ENCODE measurements at places on chromosomes 12 and 14. TPM values are rescaled to one million over a fixed set of nuclear protein-coding genes. Genes with fewer than 3 reads are reported as not detected.
A peak's percentile ranks its signal among the peaks of the same experiment; 100 is the strongest.

Gene CDK17
- total RNA-seq, result 18.7 TPM

Gene FOXN4
- total RNA-seq, result 0.37 TPM

DNA sequence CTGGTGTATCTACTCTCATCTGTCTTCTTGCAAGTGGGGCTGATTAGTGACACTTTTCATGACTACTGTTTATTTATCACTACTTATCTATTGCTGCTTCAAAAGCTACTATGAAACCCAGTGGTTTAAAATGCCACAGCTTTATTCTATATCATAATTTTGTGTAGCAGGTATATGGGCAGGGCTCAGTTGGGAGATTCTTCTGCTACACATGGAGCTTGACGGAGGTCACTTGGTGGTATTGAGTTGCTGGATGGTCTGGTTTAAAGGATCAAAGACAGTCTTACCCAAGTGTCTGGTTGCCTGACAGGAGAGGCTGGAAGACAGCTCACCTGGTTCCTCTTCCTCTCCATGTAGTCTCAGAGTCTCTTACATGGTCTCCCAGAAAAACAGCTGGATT, 222.7 kb downstream of the TMEM132D start:
- DNase-seq, result no peak
- H3K4me1 ChIP-seq, result no peaks in the 10 kb centered on the region
- H3K27ac ChIP-seq, result no peak overlapping the region

Gene KLRK1
- 0.15 TPM for total RNA-seq

Gene LRTM2
- 0.66 TPM for total RNA-seq

DNA sequence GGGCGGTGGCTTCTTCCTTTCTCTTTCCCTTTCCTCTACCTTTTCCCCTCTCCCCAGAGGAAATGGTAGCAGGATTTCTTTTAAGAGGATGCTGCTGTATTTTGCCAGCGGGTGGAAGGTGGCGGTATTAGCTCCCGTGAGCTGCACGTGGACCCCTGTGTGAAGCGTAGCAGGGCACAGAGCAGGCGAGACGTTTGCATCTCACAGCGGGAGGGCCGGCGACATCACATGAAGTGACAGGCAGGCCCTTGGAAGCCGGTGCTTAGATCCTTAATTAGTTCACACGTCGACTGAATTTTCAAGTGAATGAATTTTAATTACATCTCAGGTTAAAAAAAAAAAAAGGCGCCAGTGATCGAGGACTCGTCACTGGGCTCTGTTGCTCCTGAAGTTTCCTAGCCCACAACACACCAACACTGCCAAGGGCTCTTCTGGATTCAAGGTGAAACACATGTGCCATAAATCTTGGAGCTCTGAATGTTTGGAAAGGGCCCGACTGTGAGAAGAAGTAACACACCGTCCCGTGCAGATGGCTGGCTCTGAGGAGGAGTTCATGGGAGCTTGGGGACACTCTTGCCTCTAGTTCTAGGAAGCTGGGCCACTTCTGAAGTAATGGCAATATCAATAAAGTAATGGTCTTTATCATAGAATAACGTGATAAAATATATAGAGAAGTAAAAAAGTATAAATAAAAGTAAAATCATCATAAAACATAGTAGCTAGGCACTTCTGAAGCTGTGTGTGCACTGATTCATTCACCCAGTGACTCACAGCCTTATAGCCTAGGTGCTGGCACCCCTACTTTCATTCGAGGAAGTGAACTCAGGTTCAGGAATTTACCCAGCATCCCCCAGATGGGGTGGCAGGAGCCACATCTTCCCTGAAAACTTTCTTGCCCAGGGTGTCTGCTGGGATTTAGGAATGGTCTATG, 75.3 kb downstream of the AACS start:
- peak; percentile 54 for DNase-seq
- no peak overlapping the region for H3K4me3 ChIP-seq
- H3K27ac ChIP-seq, result no peak overlapping the region
- no peaks in the 10 kb centered on the region for H3K27me3 ChIP-seq

- no peaks in the 10 kb centered on the region for H3K4me1 ChIP-seq
- peaks cover 13% of the 10 kb centered on the region for H3K36me3 ChIP-seq
- peak; percentile 16 for DNase-seq
- no peak overlapping the region for H3K4me3 ChIP-seq
- no peak overlapping the region for H3K27ac ChIP-seq
- H3K27me3 ChIP-seq, result no peaks in the 10 kb centered on the region
Observed at GRCh38 chr12:402029-402389, 565 bp downstream of the CCDC77 start.

- H3K4me1 ChIP-seq, result peaks cover 3% of the 10 kb centered on the region
- H3K27me3 ChIP-seq, result no peaks in the 10 kb centered on the region
- no peak overlapping the region for H3K27ac ChIP-seq
- no peaks in the 10 kb centered on the region for H3K36me3 ChIP-seq
Observed at GRCh38 chr14:74309125-74310022, 6.6 kb upstream of the ABCD4 start.

GRCh38 chr12:93139028-93139665, 210.1 kb upstream of the EEA1 start:
- 0 out of 2 replicates have a peak, but pooled peaks cover 3% of the 10 kb centered on the region for H3K4me1 ChIP-seq
- no peak overlapping the region for H3K27ac ChIP-seq
- no peaks in the 10 kb centered on the region for H3K27me3 ChIP-seq
- H3K36me3 ChIP-seq, result no peaks in the 10 kb centered on the region
- H3K4me3 ChIP-seq, result no peak overlapping the region
- DNase-seq, result no peak

Gene EID3
- total RNA-seq, result 2.5 TPM

Gene DLGAP5
- total RNA-seq, result 141 TPM

DNA sequence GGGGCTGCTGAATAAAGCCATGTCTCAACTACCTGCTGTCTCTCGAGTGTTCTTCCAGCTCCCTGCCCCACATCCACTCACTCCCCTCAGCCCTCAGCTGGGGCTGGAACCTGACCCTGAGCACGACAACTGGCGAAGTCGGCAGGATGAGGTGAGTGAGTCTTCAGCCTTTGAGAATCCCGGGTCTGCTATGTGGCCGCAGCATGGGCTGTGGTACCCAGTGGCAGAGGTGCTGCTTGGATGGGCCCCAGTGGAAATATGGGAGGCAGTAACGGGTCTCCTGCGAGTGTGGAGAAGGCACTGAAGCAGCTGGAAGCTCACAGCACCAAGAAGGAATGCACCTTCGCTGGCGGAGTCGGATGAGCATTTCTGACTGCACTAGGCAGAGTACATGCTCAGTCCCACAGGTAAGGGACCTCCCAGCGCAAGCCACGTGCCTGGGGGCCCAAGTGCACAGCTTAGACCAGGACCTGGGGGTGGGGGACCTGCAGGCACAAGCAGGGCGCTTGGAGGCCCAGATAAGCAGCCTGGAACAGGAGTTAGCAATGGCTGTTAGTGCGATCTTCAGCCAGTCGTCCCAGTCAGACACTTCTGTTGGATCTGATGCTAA, 95.5 kb upstream of the TMPO start:
- H3K27me3 ChIP-seq, result no peaks in the 10 kb centered on the region
- no peak overlapping the region for H3K4me3 ChIP-seq
- no peak overlapping the region for H3K27ac ChIP-seq
- no peaks in the 10 kb centered on the region for H3K36me3 ChIP-seq

Gene DAO
- total RNA-seq, result 0.17 TPM

Gene ASB2
- total RNA-seq, result 0.71 TPM

DNA sequence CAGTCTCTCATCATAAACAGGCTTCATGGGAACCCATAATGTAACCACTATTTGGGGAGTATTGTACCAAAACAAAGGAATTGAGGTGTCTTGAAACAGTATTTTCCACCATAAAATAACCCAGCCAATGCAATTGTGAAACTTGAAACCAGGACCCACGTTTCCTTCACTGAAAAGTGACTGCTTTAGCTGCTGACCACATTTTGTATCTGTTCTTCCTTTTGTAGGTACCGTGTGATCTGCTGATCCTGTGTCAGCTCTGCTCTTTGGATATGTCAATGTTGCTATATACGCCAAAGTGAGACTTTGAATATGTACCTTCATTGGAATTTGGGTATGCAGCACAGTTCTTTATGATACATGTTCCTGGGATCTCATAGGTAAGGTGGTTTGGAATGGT, 95.1 kb upstream of the CNTN1 start:
- no peaks in the 10 kb centered on the region for H3K27me3 ChIP-seq
- no peak for DNase-seq
- no peaks in the 10 kb centered on the region for H3K4me1 ChIP-seq
- no peaks in the 10 kb centered on the region for H3K36me3 ChIP-seq

Gene AMDHD1
- total RNA-seq, result 1.1 TPM

GRCh38 chr12:15627995-15628945, 160.9 kb downstream of the EPS8 start:
- no peaks in the 10 kb centered on the region for H3K36me3 ChIP-seq
- DNase-seq, result no peak
- H3K4me1 ChIP-seq, result peaks cover 14% of the 10 kb centered on the region
- H3K27ac ChIP-seq, result no peak overlapping the region

DNA sequence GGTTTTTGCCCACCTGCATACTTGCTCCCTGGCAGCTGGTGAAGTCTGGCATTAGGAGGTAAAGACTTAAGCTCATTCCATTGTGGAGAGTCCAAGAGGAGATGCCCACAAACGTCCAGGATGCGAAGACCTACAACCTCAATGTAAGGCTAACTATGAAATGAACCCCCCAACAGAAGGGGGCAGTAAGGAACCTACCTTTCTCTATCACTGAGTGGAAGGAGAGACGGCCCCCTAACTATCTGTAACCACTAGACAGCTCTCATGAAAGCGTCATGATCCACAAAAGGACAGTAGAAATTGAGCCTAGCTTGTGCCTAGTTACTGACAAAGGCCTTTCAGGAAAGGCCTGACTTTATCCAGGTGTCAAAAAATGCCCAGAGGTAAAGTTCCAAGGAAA, 55.3 kb downstream of the ZFYVE21 start:
- no peak overlapping the region for H3K4me3 ChIP-seq
- H3K27me3 ChIP-seq, result no peaks in the 10 kb centered on the region
- H3K27ac ChIP-seq, result peak overlapping the region; percentile 57
- no peaks in the 10 kb centered on the region for H3K4me1 ChIP-seq

Gene STX2
- 22.7 TPM for total RNA-seq

- peak within 1 kb of the TSS; percentile 99 for H3K27ac ChIP-seq
- peaks cover 28% of the 10 kb centered on the region for H3K4me1 ChIP-seq
- H3K4me3 ChIP-seq, result peak within 1 kb of the TSS; percentile 99
- H3K27me3 ChIP-seq, result no peaks in the 10 kb centered on the region
- peaks cover 6% of the 10 kb centered on the region for H3K36me3 ChIP-seq
Observed at GRCh38 chr12:42325653-42326474, at the start of the genes PPHLN1 and ZCRB1. TSS of gene PPHLN1 (plus strand) at chr12:42326167. CDS start at chr12:42335903, 9,736 bp downstream. TSS of gene ZCRB1 (minus strand) at chr12:42326094. CDS start at chr12:42324102, 1,992 bp downstream.

- peaks cover 33% of the 10 kb centered on the region for H3K27me3 ChIP-seq
- no peak overlapping the region for H3K27ac ChIP-seq
- no peaks in the 10 kb centered on the region for H3K36me3 ChIP-seq
- no peak for DNase-seq
- H3K4me1 ChIP-seq, result peaks cover 29% of the 10 kb centered on the region
Observed at GRCh38 chr14:63727231-63727735, 582 bp downstream of the SGPP1 start.

- H3K4me3 ChIP-seq, result no peak overlapping the region
- no peak for DNase-seq
- H3K27me3 ChIP-seq, result no peaks in the 10 kb centered on the region
Observed at GRCh38 chr12:55762646-55763045, 19.7 kb downstream of the GDF11 start.

- no peak overlapping the region for H3K4me3 ChIP-seq
- DNase-seq, result no peak
- no peaks in the 10 kb centered on the region for H3K36me3 ChIP-seq
- H3K27ac ChIP-seq, result no peak overlapping the region
- H3K4me1 ChIP-seq, result no peaks in the 10 kb centered on the region
- H3K27me3 ChIP-seq, result no peaks in the 10 kb centered on the region
Observed at GRCh38 chr14:54781080-54781479, 121.5 kb downstream of the GCH1 start.

DNA sequence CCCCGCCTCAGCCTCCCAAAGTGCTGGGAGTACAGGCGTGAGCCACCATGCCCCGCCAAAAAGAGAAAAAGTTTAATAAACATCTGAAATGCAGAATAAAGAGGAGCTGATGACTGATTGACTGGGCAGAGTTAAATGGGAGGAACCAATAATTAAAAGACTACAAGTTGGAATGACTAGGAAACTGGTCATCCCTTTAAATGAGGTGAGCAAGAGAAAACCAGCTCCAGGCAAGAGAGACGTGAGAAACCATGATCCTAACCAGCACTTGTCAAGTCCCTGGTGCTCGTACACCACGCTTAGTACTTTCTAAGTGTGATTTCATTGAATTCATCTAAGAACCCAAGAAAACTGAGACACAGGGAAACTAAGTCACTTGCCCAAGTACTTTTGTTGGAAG, 47.9 kb downstream of the MAP1LC3B2 start:
- DNase-seq, result no peak
- no peak overlapping the region for H3K27ac ChIP-seq
- H3K27me3 ChIP-seq, result peaks cover 2% of the 10 kb centered on the region
- peaks cover 12% of the 10 kb centered on the region for H3K36me3 ChIP-seq

Gene SMOC1
- 1.1 TPM for total RNA-seq
